ENCODE measurements at places on chromosomes 5 and 9.
A peak's percentile ranks its signal among the peaks of the same experiment; 100 is the strongest.

DNA sequence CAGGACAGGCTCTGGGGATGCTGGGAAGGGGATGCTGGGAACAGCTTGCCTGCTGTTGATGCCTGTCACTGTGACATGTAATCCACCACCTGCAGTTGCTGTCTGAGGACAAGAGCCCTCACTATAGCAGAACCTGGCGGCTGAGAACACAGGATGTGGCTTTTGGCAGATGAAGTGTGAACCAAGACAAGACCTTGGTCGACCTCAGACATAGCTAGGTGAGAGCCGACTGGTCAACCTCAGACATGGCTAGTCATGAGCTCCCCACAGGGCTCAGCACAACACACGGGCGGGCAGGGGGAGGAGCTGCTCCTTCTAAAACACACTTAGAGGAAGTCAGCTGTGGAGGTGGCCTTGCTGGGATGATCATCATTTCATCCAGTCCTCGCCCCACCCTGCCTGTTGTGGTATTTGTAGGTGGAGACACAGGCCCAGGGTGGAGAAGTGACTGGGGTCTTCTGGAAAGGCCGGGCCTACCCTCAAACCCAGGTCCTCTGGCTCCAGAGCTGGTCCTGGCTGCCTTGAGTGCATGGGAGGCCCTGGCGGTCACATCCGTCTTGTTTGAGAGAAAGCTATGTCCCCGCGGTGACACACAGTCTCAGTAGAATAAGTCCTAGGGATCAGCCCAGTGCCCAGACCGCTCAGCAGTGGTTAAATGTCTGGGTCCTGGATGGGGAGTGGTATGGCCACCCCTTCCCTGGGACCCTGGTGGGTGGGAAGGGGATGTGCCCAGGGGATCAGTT lies 6.1 kb downstream of the SUSD3 start:
- DNase-seq: no peak

DNA sequence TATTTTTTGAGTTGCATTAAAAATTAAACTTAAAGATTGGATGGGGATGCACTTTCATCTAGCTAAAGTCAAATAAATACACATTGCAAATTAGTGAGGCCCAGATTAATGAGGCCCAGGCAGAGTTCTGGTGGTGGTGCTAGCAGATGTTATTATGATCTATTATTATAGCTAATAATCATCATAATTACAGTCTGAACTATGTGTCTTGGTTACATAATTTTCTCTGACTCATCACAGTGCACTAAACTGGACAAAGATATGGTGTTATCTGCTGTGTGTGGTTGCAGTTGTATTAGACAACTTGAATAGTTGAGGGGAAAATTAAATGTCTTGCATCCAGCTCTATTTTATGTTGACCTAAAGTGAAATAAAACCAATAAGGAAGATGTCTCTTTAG lies 568.8 kb downstream of the TLR4 start:
- no peak for DNase-seq

- DNase-seq: no peak
Observed at GRCh38 chr9:136197084-136197875, 7.6 kb downstream of the LHX3 start.

DNA sequence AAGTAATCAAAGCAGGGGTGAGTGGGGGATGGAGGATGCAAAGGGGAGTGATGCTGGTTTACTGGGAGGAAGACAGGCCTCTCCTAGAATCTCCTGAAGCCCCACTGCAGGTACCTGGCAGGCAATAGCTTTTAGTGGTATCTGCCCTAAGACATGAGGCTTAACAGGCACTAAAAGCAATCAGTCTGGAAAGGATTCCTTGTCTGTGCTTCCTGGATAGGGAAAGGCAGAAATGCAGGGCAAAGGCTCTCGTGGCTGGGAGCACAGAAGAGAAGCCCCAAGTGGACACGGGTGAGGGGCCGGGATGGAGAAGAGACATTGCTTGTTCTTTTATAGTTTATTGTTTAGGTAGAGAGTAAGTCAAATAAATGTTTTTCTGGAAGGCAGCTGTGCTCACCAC lies 40.1 kb downstream of the CCNJL start:
- DNase-seq: no peak

DNA sequence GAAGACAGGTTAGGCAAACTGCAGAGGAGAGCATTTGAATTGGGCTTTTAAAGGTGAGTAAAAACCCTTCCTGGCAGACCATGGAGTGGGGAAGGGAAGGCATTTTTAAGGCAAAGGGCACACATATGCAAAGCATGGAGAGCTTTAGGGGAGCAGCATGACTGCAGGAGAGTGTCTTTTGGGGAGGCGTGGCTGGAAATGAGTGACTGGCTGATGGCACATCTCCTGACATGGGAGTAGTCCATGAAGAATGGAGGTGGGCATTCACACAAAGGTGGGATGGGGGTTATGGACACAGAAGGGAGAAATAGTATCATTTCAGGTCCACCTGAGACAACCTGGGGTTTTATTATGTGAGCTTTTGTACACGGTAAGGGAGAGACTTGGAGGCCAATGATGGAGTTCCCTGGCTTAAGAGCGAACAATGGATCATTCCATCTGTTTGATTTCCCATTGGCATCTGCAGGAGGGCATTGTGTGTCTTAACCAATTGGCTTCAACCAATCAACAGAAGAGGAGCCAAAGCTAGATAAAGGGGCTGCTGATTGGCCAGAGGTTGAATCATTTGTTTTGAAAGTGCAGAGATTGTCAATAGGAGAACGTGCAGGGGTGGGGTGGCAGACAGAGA lies 2.1 kb downstream of the NSG2 start:
- DNase-seq: no peak

DNA sequence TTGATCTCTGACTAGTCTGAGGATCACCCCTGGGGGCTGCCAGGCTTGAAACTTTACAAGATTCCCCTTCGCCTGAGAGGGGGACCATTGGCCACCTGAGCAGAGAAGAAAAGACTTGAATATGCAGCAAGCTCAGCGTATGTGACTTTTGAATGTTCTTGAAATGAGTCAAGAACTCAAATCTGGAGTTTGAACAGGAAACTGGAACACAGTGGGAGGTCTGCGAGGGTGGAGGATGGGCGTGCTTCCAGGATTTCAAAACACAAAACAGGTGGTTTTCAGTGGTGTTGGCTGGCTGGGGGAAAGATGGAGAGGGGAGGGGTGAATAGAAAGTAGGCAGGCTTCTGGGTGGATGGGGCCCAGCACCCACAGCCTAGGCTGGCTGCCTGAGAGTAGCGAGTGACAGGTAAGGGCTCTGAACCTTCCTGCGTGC lies 40.6 kb downstream of the TMEM174 start:
- DNase-seq: no peak

DNA sequence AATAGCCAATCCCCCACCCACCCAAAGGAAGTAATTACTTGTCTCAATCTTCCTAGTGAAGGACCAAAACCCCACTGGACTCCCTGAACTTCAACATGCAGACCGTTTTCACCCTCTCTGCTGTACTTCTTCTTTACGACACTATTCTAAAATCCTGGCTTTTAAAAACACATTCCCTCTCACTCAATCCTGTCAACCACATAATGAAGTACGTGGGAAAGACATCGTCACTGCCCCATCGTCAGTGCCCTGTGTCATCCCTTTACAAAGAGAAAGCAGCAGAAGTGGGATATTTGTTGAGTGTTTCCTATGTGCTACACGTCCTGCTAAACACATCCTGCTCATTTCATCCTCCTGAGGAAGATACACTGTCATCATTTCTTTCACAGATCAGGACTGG lies 54.2 kb downstream of the MAPKAP1 start:
- DNase-seq: no peak

DNA sequence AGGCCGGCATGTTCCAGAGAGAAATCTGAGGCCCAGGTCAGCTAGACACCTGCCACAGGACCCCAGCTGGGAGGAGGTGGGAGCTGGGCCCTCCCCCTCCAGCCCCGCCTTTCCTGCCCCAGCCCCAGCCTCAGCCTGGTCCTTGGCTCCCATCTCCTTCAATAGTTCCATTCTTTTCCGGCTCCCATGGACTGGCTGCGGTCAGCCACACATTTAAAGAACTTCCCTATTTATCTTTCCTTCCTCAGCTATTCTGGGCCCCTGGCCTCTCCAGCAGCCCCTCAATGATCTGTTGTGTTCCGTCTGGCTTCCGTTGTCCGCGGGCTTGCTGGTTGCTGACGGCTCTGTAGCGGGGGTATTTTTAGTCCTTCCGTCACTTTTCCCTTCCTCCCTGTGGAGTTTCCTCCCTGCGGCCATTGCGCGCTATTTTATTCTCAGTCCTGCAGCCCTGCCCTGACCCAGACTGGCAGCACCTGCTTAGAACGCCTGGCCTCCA lies 73.8 kb downstream of the AMBP start:
- DNase-seq: no peak

DNA sequence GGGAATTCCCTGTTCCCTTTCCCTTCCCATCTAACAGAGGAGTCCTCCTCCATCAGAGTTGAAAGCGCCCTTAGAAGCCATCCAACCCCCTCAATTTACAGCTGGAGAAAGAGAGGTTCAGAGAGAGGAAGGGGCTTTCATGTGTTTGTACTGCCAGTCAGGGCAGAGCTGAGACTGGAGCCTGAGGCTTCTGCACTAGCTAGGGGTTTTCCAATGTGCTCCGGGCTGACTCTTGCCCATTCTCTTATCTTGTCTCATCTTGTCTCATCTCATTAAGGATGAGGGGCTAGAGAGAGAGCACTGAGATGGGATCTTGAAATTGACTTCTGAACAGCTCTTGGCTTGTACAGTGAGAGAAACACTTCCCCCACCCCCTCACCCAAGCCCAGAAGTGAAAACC lies 67.4 kb upstream of the SHB start:
- DNase-seq: no peak

GRCh38 chr5:152094060-152094459 lies 169.4 kb upstream of the GLRA1 start:
- DNase-seq: no peak

GRCh38 chr5:4737868-4738267 lies 402.3 kb upstream of the ADAMTS16 start:
- no peak for DNase-seq

GRCh38 chr9:18438951-18439350 lies 35.0 kb upstream of the ADAMTSL1 start:
- DNase-seq: no peak

DNA sequence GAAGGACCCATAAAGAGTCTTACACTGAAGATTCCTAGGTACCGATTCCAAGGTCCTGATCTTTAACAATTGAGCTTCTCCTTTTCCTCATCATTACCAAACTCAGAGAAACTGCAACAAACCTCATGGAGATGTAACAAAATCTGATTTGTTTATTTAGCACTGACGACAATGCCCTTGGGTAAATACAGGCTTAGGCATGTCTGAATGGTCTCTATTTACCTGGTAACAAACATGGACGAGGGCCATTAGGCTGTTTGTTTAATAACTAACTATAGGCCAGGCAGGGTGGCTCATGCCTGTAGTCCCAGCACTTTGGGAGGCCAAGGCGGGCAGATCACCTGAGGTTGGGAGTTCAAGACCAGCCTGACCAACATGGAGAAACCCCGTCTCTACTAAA lies 333.3 kb downstream of the AGTPBP1 start:
- DNase-seq: no peak

- no peak for DNase-seq
Observed at GRCh38 chr5:76960004-76960625, 7.3 kb downstream of the CRHBP start.

- DNase-seq: peak; percentile 3
Observed at GRCh38 chr5:113039229-113039933, 62.8 kb downstream of the DCP2 start.

DNA sequence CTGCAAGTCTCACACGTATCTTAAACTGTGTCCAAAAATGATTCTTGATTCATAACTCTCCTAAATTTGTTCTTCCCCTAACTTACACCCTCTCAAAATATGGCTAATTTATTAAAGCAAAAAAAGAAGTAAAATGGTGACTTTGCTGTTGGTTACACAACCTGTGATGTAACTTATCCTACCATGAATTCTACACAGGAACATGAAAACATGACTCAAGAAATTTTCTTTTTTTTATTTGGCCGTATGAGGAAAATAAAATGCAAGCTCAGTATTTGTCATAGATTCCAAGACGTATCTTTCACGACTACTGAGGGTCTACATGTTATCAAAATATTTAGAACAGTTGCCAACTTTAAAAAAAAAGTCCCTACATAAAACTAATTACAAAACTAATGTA lies 9.2 kb downstream of the LIFR start:
- no peak for DNase-seq

DNA sequence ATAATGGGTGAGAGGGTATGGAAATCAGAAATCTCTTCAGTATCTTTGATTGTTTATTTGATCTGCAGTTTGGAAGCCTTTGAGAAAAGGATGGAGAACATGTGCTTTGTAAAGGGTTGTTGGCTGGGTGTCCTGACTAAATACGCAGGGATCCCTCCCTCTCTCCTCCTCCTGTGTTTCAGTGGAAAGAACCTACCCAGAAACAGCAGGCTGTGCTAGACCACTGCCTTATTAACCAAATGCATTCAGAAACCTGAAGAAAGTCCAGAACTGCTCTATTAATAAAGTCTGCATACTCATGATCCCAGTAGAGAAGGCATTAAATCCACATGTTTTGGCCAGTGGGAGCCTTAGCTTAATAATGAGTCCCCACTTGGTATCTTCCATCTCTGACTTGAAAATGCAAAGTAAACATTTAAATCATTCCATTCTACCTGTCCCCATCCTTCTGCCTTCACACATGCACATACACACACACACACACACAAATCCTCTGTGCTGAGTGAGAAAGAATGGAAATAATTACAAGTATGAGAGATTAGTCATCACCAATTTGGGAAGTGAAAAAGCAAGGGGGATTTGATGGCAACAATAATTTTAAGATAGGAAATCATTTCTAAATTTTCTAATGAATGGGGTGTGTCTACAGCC lies 10.0 kb upstream of the LECT2 start:
- DNase-seq: peak; percentile 8

GRCh38 chr5:8316608-8317280 lies 447.8 kb downstream of the MTRR start:
- DNase-seq: no peak

DNA sequence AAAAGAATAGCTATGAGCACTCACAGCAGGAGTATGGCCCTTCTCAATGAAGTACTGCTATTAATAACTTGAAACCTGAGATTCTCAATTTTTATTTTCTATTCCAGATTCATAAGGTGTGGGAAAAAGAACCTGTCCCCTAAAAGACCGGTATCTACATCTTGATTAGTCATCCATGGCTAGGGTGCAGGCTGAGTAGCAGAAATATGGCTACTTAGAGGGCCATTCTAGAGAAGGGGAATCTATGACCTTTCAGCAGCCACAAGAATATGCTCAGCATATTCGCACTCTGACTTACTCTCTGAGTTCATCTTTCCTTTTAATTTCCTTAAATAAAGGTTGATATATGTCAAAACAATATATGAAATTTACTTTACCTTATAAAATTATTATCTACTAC lies 27.7 kb downstream of the WDR36 start:
- no peak for DNase-seq

DNA sequence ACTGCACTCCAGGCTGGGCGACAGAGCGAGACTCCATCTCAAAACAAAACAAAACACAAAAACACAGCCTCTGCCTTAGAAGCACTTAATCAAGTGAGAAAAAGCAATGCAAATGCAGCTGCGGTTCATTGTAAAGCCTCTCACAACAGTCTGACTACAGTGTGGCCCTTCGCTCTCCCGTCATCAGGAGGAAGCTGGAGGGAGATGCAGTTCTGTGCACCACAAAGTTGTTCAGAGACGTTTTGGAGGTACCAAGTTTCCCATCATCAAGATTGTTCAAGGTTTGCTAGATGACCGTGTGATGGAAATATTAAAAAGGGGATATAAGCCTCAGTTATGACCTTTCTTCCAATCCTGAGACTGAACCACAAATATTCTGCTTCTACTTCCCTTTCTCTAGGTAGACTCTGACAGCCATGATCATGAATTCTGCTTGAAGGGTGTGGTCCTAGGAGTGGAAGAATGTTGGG lies 40.9 kb downstream of the SEC61B start:
- DNase-seq: no peak

Measured in NCI-H526 (cell line).